ENCODE measurements at places on chromosomes 6 and 20.

GRCh38 chr6:36703982-36704381 is 6.4 kb downstream of the RAB44 start:
- DNase-seq = no peak

GRCh38 chr6:110340392-110340965 is 17.7 kb downstream of the METTL24 start:
- no peak for DNase-seq

DNA sequence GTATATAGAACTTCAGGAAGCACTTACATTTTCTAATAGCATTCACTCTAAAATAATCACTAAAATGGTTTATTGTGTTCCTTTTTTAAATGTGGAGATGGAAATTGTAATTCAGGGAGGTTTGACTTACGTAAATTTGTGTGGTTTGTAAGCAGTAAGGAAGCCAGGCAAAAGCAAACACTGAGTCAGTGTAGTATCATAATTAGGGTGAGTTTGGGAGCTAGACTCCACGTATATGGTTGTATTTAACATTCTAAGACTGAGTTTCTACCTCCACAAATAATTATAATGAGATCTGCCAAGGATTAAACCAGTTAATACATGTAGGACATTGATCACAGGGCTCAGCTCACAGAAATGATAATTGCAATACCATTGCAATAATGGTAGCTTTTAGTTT is 425.5 kb downstream of the CBLN4 start:
- no peak for DNase-seq

DNA sequence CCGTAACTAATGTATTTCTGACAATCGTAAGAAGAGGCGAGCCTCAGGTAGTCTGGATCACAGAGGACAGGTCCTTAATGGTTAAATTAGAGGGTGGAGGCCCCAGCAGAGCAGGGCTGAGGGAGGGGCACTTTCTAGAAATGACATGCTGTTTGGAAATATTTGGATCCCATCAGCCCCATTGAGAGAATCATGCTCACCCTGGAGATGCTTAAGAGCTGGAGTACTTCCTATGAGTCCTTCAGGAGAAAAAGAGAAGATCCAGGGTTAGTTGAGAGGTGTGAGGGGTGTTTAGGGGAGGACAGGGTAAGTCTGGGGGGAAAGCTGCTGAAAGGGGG is 123.0 kb downstream of the TCP11 start:
- no peak for DNase-seq

- DNase-seq = no peak
Measured at GRCh38 chr6:100417036-100417435, 47.7 kb downstream of the SIM1 start.

Data from GM04503 (cell line).